ENCODE measurements at places on chromosomes 5 and 9.
A peak's percentile ranks its signal among the peaks of the same experiment; 100 is the strongest.

- no peak for DNase-seq
Observed at GRCh38 chr5:14174230-14174636, 31.1 kb downstream of the TRIO start.

- no peak for DNase-seq
Observed at GRCh38 chr5:102545175-102545574, 46.4 kb upstream of the SLCO6A1 start.

DNA sequence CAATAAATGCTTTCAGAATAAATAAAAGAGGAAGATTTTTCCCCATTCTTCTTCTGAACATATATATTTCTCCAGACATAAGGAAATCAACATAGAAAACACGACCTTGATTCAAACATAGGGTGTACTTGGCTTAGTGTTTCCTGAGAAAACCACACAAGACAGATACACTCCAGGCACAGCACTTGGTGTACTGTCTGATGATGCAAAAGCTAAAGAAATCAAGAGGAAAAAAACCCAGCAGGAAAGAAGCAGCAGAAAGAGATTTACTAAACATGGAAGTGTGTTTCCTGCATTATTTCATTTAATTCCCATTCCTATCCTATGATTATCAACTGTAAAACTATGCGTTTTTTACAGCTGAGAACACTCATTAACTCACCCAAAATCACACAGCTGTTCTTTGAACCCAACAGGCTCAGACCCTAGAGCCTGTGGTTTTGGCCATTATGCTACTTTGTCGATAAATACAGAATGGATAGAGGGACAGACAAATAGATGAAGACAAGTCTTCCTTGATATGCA, 46.1 kb downstream of the NIPAL4 start:
- no peak for DNase-seq

- no peak for DNase-seq
Observed at GRCh38 chr9:114743446-114743845, 61.5 kb upstream of the TEX48 start.

GRCh38 chr5:37812365-37812764, 27.5 kb downstream of the GDNF start:
- no peak for DNase-seq

DNA sequence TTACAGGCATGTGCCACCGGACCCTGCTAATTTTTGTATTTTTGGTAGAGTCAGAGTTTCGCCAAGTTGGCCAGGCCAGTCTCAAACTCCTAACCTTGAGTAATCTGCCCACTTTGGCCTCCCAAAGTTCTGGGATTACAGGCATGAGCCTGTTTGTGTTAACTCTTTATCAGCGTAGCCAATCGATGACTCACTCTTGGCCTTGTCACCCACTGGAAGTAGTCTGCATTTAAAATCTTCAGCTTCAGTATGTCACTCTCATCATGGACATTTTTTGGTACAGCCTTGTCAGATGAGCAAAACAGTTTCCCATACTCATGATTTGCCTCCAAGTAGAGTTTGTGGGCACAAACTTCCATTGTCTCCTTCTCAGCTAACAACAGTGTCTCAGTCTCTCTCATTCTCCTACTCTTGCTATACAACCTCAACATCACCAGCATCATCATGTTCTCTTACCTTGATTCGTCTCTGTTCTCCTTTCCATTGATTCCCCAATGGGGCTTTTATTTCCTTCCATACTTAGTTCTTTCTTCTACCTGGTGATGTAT, 22.5 kb downstream of the MUSK start:
- DNase-seq, result no peak

DNA sequence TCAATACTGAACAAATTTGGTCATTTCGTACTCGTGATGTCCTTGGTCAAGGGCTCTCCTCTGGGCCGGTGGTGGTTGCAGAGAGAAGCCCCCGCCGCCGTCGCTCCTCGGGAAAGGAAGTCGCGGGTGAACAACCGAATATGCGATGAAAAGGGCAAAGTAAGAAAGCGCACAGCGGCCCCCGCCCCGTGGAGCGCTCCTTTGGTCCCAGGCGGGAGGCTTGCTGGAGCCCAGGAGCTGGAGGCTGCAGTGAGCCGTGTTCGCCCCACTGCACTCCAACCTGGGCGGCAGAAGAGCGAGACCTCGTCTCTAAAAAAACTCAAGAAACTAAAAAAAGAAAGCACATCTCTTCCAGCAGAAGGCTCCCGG, 108.4 kb upstream of the LARP1 start:
- DNase-seq, result no peak

DNA sequence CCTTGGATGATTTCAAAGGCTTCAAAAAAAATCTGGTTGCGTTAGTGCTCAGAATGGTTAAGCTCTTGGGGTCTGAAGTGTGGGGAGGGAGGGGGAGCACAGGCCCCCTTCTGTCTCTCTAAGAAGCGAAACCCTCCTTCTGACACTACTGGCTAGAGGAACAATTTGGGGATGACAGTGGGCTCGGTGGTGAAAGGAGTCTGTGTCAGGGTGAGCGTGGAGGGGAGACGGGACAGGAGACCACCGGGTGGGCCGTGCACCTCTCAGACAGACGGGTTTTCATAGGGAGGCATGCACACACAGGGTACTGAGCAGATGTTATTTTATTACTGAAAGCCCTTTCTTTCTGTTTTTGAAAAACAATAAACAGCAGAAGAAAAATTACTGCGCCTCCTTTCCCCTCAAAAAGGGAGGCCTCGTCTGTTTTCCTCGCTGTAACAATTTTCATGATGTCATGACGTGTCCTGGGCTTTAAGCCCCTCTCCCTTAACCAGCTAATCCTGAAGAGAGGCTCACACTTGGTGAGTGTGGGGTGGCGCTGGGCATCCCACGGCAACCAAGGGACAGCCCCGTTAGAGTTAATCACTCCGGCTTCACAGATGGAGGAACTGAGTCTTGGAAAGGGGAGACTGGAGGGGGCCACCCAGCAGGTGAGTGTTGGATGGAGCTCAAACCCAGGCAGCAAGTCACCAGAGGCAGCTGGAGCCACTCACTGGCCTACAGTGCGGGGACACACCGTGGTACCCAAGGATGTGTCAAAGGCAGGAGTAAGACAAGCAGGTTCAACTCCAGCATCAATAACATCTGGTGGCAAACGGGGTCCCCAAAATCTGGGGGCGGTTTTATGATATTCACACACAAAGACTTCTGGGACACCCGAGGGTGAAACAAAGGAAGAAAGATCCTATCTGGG, 53.4 kb downstream of the PTCH1 start:
- no peak for DNase-seq

GRCh38 chr5:170631466-170632195, 127.8 kb downstream of the KCNIP1 start:
- no peak for DNase-seq

DNA sequence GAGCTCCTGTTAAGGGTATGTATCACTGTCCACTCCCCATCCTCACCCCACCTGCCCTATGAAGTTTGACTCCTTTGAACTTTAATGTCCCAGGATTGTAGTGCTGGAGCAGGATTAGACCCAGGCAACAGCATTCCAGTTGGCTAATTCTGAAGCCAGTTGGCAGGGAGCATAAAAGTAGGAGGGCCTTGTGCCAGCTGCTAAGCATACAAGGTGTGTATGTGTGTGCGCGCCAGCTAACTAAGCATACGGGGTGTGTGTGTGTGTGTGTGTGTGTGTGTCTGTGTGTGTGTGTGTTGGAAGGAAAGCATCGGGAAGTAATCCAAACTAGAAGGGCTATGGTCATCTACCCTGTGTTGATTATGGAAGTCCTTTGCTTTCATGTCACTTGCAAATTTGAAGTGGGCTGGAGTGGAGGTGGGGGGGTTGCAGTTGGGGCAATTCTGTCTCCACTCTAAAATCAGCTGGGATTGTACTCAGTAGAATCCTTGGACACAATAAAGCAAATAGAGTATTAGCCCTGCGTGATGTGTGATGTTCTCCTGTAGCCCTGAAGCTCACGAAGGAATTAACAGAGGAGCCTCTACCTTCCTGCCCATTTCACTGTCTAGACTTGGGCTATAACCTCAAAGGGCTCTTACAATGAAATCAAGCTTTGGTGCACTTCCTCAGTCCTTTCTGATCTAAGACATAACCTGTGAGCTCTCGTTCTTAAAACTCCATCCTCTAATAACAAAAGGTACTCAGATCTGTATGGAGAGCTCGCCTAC, 26.9 kb downstream of the HMGCR start:
- DNase-seq, result no peak

DNA sequence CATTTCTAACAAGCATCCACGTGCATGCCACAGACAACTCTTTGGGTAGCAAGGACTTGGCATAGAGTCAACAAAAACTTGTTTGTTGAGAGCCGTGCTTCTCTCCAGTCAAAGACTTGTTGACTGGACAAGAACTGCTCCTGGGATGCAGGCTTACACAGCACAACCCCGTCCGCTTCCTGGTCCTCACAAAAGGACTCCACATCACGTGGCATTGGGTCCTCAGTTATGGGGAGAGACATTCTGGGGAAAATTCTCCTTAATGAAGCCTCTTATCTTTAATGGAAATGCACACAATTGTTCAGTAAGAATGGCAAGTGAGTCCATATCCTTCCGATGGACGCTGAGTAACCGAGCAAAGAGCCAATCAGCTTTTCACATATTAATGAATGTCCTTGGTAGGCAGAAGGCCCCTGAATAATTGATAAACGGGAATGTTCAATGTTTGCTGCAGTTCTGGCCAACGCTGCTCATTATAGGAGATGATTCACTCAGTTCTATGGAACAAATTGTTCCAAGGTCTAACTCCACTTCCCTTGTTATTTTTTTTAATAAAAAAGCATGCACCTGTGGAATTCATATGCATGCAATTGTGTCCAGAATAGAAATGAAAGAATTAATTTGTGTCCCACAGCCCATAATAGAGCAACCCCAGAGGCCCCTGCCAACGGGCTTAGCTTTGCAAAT, 97.0 kb upstream of the ZNF366 start:
- no peak for DNase-seq

DNA sequence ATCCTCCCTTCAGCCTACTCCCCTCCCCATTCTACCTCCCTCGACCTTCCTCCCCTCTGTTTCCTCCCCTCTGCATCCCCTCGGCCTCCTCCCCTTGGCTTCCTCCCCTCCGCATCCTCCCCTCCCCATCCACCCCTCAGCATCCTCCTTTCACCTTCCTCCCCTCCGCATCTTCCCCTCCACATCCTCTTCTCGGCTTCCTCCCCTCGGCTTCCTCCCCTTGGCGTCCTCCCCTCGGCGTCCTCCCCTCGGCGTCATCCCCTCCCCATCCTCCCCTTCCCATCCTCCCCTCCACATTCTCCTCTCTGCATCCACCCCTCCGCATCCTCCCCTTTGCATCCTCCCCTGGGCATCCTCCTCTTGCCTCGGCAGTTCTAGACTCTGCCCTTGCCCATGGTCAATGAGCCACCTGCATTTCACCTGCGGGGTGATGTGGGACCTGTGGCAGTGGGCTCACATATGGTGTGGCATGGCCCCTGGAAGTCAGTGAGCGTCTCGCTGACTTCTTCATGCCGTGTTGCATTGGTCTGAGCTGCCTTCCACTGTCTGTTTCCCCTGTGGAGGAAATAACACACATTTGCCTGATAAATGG, 113.0 kb downstream of the WNK2 start:
- no peak for DNase-seq

GRCh38 chr5:62326302-62326701, 20.3 kb downstream of the KIF2A start:
- no peak for DNase-seq

GRCh38 chr9:13879981-13880380, 434.0 kb downstream of the NFIB start:
- no peak for DNase-seq

- no peak for DNase-seq
Observed at GRCh38 chr9:89941875-89942274, 337.1 kb downstream of the GADD45G start.

DNA sequence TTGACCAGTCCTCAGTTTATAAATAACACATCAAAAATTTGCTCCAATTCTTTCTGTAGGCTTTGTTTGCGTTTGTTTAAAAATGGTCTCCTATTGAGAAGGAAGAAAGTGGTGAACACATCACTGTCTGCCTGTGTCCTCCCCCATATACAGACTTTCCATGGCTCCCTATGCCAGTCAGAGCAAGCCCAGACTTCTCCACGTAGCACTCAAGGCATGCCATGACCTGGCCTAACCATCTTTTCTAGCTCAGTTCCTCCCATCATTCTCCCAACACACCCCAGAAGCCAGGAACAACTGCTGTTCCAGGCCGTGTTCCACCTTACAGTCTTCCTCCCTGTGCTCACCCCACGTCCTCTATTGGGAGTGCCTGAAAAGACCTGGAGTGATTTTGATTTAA, 129.6 kb upstream of the ZNF618 start:
- no peak for DNase-seq

DNA sequence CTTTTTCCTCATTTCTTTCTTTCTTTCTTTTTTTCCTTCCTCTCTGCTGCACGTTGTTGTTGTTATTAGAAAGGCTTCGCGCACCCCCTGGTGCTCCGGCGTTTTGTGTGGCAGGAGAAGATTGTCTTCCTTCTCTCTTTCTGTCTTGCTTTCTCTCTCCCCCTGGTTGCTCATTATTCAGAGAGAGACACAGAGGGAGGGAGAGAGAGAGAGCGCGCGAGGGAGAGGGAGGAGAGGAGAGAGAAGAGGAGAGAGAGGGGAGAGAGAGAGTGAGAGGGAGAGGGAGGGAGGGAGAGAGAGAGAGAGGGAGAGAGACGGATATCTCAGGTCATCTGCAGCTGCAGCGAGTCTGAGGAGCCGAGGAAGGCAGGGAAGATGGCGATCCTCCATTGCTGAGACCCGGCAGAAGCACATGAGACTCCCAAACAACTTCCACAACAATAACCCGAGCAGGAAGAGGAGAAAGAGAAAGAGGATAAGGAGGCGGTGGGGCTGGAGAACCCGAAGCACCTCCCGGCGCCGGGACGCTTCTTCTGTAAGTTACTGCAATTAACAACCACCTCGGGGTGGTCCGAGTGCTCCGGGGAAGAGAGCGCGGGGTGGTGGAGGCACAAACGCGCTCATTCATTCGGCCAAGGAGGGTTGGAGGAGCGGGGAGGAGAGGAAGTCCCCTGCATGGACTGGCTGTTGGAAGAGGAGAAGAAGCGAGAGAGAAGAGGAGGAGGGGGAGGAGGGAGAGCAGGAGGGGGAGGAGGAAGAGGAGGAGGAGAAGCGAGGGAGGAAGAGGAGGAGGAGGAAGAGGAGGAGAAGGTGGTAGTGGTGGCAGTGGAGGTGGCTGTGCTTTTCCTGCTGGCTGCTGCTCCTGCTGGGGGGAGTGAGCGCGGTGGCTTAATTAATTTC, at the start of gene ZNF462:
Gene ZNF462 (plus strand): TSS at position 346 of the 900 bp plus-strand sequence. CDS start 60,218 bp downstream, outside the sequence.
- no peak for DNase-seq

GRCh38 chr5:1753490-1753889, 46.1 kb downstream of the MRPL36 start:
- no peak for DNase-seq

DNA sequence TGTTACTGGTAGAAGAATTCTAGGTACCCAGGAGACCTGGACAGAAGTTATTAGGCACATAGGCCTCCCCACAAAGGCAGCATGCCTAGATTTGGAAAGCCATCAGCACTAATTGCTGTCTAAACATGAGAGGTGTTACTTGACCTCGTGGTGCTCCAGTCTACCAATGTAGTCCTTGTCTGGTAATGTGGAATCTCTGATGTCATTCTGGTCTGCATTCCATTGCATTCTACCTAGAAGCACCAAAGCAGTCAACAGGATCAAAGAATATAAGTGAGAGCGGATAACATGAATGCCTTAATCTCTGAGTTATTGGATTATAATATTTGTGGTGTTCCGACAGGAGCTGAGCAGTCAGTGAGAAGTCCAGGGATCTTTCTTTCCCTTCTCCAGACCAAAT, 175.2 kb downstream of the PSAT1 start:
- DNase-seq, result no peak

GRCh38 chr5:132012371-132013005, 1.0 kb upstream of the ACSL6 start:
- peak; percentile 15 for DNase-seq

All from stimulated activated naive CD8-positive, alpha-beta T cell treated with anti-CD3 and anti-CD28 coated beads, Interleukin-15, amount 100 ng/mL, for 72 hours (primary cell).